Stimulated activated CD8-positive, alpha-beta memory T cell treated with anti-CD3 and anti-CD28 coated beads, Interleukin-15, amount 100 ng/mL, for 24 hours (primary cell): ENCODE measurements at places on chromosomes 5 and 9.

- DNase-seq, result no peak
These were observed 164.1 kb upstream of the SEMA6A start for GRCh38 chr5:116738615-116739261.

GRCh38 chr9:16867576-16868311 is 2.7 kb downstream of the BNC2 start:
- no peak for DNase-seq

- no peak for DNase-seq
These were observed 105.7 kb upstream of the RAPGEF1 start for GRCh38 chr9:131845305-131846298.

GRCh38 chr5:177457852-177458681 is 11.5 kb downstream of the PRR7 start:
- no peak for DNase-seq

GRCh38 chr9:34526026-34526425 is 3.2 kb upstream of the ENHO start:
- DNase-seq, result no peak

DNA sequence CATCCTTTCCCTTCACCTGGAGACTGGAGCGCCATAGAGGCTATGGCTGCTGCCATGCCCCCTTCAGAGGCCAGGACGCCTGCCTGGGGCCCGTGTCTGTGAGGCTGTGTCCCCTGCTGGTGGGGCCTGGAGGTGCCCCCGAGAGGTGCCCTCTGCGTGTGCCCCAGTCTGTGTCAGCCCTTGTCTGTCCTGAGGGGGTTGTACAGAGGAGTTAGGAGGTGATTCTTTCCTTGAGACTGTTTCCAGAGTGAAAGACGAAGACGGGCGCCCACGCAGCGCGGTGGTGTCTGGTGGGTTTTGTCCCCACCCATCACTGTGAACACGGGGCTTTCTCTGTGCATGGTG is 24.6 kb downstream of the TRAF2 start:
- no peak for DNase-seq

GRCh38 chr9:13597004-13597403 is 317.5 kb upstream of the MPDZ start:
- no peak for DNase-seq

GRCh38 chr9:13267743-13268142 is 11.7 kb downstream of the MPDZ start:
- DNase-seq, result no peak

- DNase-seq, result no peak
These were observed 1.1 kb upstream of the OTULINL start for GRCh38 chr5:14580398-14581034.

- no peak for DNase-seq
These were observed 187.3 kb downstream of the FBN2 start for GRCh38 chr5:128350705-128351104.

DNA sequence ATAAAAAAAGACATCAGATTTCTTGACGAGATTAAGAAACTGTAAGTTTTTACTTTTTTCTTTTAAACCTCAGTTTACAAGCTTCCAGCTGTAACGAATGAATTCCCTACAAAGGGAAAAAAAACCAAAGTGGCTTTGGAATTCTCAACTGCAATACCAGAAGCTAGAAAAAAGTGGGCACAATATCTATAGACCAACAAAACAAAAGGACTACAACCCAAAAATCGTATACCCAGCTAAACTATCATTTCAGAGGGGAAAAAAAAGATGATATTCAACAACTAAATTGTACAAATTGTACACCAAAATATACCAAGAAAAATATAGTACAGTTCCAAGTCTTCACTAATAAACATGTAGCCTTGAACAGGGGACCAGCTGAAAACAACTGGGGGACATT is 26.8 kb upstream of the ELOVL7 start:
- no peak for DNase-seq

DNA sequence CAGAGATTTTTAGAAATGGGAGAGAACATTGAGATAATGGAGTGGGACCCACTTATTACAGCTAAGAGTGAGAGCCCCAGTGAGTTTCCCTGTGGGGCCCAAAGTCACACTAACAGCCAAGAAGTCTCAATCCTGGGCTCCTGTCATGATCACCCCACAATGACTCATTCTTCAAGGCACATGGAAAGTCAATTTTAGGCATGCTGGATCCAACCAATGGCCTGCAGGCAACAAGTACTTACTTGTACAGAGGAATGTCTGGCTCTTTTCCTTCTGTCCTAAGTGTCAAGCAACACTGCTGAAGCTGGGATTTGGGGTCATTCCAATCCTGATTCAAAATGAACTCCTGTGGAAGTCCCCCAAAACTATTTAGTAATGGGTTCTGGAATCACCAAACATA is 123.1 kb downstream of the DROSHA start:
- DNase-seq, result no peak

DNA sequence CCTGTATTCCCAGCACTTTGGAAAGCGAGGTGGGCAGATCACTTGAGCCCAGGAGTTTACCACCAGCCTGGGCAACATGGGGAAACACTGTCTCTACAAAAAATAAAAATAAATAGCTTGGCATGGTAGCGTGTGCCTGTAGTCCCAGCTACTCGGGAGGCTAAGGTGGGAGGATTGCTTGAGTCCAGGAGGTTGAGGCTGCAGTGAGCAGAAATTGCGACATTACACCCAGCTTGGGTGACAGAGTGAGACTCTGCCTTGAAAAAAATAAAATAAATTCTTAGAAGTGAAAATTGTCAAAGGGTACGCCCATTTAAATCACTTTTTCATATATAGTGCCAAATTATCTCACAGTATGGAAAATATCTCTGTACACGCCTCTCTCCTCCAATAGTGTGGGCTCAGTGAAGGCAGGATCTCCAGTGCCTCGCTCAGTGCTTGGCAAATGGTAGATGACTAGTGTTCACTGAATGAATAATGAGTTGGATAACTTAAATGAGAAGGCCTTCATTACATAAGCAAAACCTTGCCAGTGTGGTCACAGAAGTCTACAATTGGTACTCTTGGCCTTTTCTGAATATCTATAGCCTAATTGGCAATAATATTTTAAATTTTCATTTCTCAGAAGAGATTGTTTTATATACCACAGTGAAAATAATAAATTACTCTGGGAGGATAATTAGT is 9.4 kb upstream of the CCL28 start:
- no peak for DNase-seq

DNA sequence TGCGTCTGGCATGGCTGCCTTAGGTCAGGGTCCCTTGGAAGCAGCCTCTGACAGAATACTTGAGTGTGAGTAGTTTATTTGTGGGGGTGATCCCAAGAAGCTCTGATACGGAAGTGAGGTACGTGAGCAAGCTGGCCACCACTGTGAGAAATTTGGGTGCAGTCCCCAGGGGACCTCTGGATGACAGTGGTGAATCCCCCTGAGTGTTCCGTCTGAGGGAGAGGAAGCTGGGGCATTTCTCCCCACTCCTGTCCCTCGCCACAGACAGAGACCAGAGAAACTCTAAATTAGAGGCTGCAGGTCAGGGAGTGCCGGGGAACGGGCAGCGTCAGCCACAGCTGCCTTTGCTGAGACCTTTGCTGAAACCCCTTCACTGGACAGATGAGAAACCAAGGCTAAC is 155.9 kb upstream of the COL5A1 start:
- no peak for DNase-seq

GRCh38 chr5:178068293-178068692 is 45.0 kb upstream of the N4BP3 start:
- no peak for DNase-seq

GRCh38 chr9:69961843-69962242 is 81.8 kb upstream of the MAMDC2 start:
- DNase-seq, result no peak

DNA sequence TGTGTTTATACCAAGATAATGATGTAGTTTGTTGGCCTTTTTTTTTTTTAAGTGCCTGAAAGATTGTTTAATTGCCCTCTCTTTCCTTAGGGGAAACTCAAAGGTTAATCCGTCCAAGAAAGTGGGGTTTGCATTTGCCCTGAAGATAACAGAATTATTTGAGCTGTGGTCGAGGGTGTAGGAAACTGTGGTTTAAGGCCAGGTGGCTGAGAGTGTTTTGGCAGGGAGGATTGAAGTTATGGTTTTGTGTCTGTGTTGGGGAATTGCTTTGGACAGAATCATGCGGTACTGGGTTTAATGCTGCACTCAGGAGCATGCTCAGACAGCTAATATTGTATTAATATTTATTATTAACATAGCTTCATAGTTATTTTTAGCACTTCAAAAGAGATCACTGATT is 509.8 kb downstream of the EBF1 start:
- DNase-seq, result no peak

DNA sequence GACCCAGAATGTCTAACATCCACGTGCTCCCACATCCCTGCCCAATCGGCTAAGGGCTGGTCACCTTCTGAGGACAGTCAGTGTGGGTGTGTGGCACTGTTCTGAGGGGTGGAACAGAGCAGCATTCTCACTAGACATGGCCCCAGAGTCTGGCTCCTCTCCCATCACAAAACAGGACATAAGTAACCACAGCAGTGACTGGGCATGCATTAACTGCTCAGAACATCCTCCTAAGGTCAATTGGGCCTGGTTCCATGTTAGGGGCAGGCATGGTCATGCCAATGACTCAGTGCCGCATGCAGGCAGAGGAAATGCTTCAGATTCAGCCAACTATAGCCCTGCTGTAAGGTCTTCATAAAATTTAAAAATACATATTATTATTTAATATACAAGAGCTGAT is 12.9 kb downstream of the MACROH2A1 start:
- no peak for DNase-seq

GRCh38 chr5:141788296-141788970 is 89.8 kb downstream of the PCDH1 start:
- DNase-seq, result no peak

GRCh38 chr5:1338506-1339070 is 6.3 kb downstream of the CLPTM1L start:
- DNase-seq, result no peak

- no peak for DNase-seq
These were observed 140.4 kb upstream of the FST start for GRCh38 chr5:53339962-53340540.

DNA sequence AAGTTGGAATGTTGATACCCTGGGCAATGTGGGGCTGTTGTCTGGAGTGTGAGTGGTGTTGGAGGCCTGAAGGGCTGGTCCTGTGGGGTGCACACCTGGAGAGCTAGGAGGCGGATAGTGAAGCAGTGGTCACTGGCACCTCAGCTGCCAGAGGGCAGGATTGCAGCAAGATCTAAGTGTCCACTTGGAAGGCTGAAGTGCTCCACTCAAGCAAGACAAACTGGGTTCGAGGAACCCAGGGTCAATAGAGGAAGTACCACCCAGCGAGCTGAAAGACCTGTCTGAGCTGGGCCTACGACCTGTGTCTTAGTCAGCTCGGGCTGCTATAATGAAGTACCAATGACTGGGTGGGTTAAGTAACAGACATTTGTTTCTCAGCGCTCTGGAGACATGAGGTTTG is 39.7 kb upstream of the TJP2 start:
- DNase-seq, result no peak

- no peak for DNase-seq
These were observed 109.9 kb upstream of the SLC1A3 start for GRCh38 chr5:36496471-36496870.

- DNase-seq, result no peak
These were observed 1.1 kb downstream of the ALDH1A1 start for GRCh38 chr9:72951520-72952380.

DNA sequence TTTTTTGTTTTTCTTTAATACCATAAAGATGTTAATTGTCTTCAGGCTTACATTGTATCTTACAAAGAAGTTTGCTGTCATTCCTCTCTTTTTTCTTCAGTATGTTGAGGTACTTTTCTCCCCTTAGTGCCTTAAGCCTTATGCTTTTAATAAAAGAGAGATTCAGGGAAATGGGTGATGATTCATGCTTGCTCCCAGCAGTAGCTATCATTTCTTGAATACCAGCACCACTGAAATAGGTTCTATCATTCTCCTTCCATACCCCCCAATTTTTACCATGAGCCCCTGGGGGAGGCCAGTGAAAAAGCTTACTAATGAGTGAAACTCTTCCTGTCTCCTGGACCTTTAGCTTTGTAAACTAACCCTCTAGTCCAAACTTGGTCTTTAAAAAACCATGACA is 165.0 kb downstream of the FBXL7 start:
- DNase-seq, result no peak

DNA sequence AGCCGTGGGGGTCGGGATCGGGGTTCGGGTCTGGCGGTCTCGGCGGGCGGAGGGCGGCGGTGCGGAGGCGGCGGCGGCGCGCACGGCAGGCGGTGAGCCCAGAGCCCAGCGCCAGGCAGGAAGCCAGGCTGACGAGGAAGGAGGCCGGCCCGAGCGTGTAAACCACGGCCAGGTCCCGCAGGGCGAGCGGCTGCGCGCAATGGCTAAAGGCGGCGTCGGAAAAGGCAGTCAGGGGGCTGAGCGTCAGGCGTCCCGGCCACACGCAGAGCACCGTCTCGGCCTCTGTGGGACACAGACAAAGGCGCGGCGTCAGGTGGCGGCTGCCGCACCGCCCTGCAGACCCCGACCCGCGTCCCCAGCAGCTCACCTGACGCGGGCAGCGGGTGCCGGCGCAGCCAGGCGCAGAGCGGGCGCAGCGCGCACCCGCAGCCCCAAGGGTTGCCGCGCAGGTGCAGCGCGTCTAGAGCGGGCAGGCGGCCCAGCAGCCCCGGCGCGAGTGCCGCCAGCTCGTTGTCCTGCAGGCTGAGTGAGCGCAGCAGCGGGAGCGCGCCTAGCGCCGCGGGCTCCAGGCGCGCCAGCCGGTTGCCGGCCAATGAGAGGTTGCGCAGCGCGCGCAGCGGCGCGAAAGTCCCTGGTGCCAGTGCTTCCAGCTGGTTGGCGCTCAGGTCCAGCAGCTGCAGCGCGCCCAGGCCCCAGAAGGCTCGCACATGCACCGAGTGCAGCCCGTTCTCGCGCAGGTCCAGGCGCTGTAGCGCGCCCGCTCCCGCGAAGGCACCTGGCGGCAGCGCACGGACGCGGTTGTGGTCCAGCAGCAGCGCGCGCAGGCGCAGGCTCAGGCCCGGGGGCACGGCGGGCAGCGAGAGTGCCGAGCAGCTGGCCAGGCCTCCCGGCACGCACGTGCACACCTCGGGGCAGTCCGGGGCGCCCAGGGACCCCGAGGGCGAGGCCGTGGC is 671 bp downstream of the LRRC26 start:
- DNase-seq, result no peak

DNA sequence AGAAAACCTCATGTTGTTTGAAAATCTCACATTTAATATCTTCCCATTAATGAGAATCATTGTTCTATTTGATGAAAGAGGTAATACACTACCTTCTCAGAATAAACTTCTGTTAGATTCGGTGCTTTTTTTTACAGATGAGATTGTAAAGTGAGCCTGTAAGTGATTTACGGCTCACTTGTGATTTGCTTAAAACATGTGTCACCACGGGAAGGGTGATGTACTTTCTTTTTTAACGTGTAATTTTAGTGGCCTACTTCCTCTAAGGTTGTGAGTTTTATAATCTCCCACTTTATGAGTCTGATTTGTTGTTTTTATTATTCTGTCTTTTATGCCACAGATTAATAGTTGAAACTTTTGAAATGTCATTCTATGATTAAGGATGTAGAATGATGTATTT is 15.9 kb downstream of the ANXA1 start:
- DNase-seq, result no peak

DNA sequence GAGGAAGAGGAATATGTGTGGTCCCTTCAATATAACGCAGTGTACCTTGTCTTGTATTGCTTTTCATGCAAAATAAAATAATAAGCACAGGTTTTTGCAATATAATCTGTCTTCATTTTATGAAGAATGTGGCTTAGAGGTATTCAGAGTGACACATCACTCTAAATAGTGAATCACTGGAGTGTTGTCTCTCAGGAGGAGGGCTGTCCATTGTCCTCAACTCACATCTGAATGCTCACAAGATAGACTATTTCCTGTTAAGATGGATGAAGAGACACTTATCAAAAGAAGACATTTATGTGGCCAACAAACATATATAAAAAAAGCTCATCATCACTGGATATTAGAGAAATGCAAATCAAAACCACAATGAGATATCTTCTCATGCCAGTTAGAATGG is 1147.5 kb upstream of the C9orf72 start:
- no peak for DNase-seq
